SJSA1 (cell line): ENCODE measurements at places on chromosomes 1 and 21. TPM values are rescaled to one million over a fixed set of nuclear protein-coding genes. Genes with fewer than 3 reads are reported as not detected.
A peak's percentile ranks its signal among the peaks of the same experiment; 100 is the strongest.

DNA sequence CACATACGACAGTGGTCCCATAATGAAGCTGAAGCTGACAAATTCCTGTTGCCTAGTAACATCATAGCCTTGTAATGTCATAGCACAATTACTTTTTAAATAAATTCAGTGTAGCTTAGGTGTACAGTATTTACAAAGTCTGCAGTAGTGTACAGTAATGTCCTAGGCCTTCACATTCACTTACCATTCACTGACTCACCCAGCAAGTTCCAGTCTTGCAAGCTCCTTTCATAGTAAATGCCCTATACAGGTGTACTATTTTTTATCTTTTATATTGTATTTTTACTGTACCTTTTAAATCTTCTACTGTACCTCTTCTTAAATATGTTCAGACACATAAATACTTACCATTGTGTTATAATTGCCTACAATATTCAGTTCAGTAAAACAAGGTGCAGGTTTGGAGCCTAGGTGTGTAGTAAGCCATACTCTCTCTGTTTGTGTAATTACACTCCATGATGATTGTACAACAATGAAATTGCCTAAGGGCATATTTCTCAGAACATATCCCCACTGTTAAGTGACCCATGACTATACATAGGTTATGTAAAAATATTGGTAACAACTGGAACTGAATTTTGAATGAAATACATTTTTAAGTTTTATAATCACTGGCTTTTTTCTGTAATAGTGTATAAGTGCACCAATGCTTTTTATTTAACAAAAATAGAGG lies 33.5 kb upstream of the ADAM30 start:
- no peak overlapping the region for H3K4me3 ChIP-seq
- H3K36me3 ChIP-seq, result peaks cover 77% of the 10 kb centered on the region
- DNase-seq, result no peak
- H3K4me1 ChIP-seq, result no peaks in the 10 kb centered on the region
- H3K27ac ChIP-seq, result no peak overlapping the region

DNA sequence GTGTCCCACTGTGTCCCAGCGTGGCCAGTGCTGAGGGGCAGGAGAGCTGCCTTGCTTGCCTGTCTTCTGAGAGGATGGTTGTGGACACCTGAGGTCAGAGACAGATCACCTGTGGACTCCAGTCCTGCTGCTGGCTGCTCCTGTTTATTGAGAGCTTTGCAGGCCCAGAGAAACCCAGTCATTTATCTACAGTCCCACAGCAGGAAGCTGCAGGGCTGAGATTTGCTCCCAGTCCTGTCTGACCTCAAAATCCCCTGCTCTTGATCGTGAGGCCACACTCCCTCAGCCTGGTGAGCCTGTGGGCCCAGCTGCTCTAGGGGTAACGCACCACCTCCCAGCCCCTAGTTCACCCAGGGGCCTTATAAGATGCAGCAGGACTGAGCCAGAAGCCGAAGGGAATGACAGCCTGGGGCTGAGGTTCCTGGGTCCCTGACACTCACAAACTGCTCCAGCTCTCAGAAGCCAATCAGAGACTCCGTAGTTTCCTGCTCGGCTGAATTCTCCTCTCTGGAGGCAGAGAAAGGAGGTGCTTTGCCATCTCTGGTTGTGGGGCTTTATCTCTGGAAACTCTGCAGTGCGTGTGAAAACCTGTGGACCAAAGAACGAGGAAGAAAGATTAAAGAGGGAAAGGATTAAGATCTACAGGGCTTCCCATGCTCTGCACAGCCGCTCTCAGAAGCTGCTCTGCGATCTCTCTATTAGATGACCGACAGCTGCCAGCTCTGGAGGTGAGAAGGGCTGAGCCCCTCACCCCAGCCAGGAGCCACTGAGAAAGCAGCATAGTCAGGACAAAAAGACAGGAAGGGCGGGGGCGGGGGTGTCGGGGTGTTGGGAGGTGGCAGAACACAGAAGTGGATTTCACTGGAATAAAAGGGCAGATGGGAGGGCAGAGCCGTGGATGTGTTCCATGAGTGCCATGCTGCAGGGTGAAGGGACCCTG lies 39.1 kb downstream of the UBIAD1 start:
- peaks cover 37% of the 10 kb centered on the region for H3K27me3 ChIP-seq
- H3K27ac ChIP-seq, result no peak overlapping the region
- no peaks in the 10 kb centered on the region for H3K36me3 ChIP-seq
- no peak for DNase-seq

- H3K27me3 ChIP-seq, result no peaks in the 10 kb centered on the region
- H3K27ac ChIP-seq, result peak overlapping the region; percentile 7
- H3K4me3 ChIP-seq, result no peak overlapping the region
- DNase-seq, result no peak
Observed at GRCh38 chr21:38499296-38499695, 1.0 kb upstream of the ERG start.

Gene INSRR
- not detected in 2 replicates for total RNA-seq

Gene PALMD
- 3.1 and 9.9 TPM in 2 replicates for total RNA-seq

Gene KCNH1
- total RNA-seq, result 0.58 and 2.7 TPM in 2 replicates

DNA sequence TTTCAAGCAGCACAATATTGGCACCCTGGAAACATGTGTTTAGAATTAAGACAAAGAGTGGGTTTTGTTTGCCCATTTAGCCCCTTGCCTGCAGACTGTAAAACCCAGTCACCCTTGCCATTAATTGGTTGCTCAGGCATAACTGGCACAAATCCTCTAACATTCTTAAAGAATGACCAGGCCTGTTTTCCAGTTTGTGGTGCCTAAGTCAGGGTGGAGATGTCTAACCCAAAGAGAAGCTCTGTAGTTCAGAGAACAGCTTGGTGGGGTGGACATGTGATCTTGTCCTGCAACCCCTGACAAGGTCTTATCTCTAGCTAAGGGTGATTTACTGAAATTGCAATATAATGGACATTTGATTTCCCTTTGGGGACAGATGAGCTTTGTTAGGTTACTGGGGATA lies 8.8 kb upstream of the ANGPTL7 start:
- DNase-seq, result no peak
- peak overlapping the region; percentile 6; the same call in 1 of the 2 replicates for H3K27ac ChIP-seq
- no peaks in the 10 kb centered on the region for H3K27me3 ChIP-seq
- H3K4me1 ChIP-seq, result peaks cover 49% of the 10 kb centered on the region

GRCh38 chr1:185157599-185158412 lies 839 bp downstream of the SWT1 start:
- H3K27ac ChIP-seq, result peak overlapping the region; percentile 90
- peaks cover 13% of the 10 kb centered on the region for H3K4me1 ChIP-seq
- DNase-seq, result peak; percentile 19
- H3K27me3 ChIP-seq, result no peaks in the 10 kb centered on the region
- H3K4me3 ChIP-seq, result peak overlapping the region; percentile 71

Gene LCE6A
- not detected in 2 replicates for total RNA-seq

DNA sequence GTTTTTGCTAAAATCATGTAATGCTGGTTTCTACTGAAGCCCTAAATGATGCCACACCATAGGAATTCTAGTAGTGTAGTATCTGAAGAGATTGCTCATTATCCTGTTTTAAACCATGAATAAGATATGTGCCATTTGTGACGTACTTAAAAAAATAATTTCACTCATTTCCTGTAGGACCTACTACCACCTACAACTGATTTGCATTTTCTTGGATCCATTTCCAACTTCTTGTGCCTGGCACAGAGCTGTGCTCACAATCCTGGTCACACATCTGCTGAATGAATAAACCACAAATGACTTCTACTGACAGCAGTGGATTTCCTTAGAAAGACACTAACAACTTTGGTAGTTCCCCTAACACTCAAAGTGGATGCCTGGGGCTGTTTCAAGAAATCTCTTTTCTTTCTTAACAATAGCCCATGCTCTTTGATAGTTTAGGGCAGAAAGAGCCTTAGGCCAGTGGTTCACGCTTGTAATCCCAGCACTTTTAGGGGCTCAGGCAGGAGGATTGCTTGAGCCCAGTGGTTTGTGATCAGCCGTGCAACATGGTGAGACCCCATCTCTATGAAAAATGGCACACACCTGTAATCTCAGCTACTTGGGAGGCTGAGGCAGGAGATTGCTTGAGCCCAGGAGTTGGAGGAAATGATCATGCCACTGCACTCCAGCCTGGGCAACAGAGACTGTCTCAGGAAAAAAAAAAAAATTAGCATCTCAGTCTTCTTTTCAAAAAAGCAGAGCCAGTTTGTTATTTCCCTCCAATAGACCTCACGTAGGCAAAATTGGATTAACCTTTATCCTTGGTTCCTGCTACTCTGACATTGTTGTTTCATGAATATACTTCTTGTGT lies 13.0 kb upstream of the BATF3 start:
- H3K36me3 ChIP-seq, result no peaks in the 10 kb centered on the region
- H3K27me3 ChIP-seq, result no peaks in the 10 kb centered on the region
- H3K27ac ChIP-seq, result peak overlapping the region; percentile 74
- peaks cover 16% of the 10 kb centered on the region for H3K4me1 ChIP-seq
- no peak overlapping the region for H3K4me3 ChIP-seq

- no peaks in the 10 kb centered on the region for H3K36me3 ChIP-seq
- H3K4me3 ChIP-seq, result no peak overlapping the region
- no peaks in the 10 kb centered on the region for H3K4me1 ChIP-seq
- no peak for DNase-seq
Observed at GRCh38 chr1:247437551-247438505, 20.1 kb downstream of the OR2B11 start.

Gene SPRR2E
- total RNA-seq, result not detected in 2 replicates

- no peaks in the 10 kb centered on the region for H3K4me1 ChIP-seq
- peaks cover 21% of the 10 kb centered on the region for H3K27me3 ChIP-seq
- no peaks in the 10 kb centered on the region for H3K36me3 ChIP-seq
- DNase-seq, result no peak
Observed at GRCh38 chr1:7638078-7638477, 133.0 kb upstream of the VAMP3 start.

Gene TRIM63
- total RNA-seq, result not detected in 2 replicates

DNA sequence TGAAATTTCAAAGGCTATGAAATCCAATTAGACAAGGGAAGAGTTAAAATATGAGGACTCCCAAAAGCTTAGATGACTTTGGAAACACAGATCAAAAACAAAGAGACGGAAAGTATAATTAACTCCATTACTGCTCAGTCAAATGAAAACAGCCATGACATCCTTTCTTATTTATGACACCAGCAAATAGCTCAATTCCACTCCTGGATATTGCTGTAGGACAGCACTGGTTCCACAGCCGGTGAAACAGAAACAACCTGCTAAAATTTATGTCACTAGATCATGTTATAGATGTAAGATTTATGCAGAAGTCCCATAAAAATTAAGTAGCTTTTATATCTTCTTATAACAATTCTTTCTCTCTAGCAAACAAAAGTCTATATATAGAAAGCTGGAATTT lies 65.6 kb upstream of the RRP15 start:
- H3K4me1 ChIP-seq, result no peaks in the 10 kb centered on the region
- DNase-seq, result no peak
- H3K27me3 ChIP-seq, result peaks cover 22% of the 10 kb centered on the region
- no peak overlapping the region for H3K27ac ChIP-seq
- no peak overlapping the region for H3K4me3 ChIP-seq
- H3K36me3 ChIP-seq, result no peaks in the 10 kb centered on the region

DNA sequence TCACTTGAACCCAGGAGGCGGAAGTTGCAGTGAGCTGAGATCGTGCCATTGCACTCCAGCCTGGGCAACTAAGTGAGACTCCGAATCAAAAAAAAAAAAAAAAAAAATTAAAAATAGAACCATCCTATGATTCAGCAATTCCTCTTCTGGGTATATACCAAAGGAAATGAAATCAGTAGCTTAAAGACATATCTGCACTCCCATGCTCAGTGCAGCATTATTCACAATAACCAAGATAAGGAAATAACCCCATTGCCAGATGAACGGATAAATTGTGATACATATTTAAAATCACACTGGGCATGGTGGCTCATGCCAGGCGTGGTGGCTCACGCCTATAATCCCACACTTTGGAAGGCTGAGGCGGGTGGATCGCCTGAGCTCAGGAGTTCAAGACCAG lies 23.8 kb downstream of the ALDH9A1 start:
- H3K27ac ChIP-seq, result no peak overlapping the region
- H3K4me3 ChIP-seq, result no peak overlapping the region
- H3K36me3 ChIP-seq, result peaks cover 63% of the 10 kb centered on the region
- no peaks in the 10 kb centered on the region for H3K27me3 ChIP-seq

DNA sequence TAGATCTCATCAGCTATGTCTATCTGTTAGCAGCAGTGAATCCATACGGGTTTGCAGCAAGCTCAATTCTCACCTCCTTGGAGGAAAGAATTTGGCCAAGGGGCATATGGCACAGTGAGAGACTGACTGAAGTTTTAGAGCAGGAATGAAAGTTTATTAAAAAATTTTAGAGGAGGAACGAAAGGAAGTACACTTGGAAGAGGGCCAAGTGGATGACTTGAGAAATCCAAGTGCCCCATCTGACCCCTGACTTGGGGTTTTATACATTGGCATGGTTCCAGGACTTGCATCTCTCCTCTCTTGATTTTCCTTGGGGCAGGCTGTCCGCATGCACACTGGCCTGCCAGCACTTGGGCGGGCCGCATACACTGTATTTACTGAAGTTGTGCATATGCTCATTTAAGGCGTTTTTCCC lies 9.2 kb upstream of the OSBPL9 start:
- no peaks in the 10 kb centered on the region for H3K27me3 ChIP-seq
- no peaks in the 10 kb centered on the region for H3K36me3 ChIP-seq
- no peak for DNase-seq

GRCh38 chr1:37031871-37032270 lies 2.4 kb downstream of the GRIK3 start:
- peaks cover 60% of the 10 kb centered on the region for H3K27me3 ChIP-seq
- no peaks in the 10 kb centered on the region for H3K36me3 ChIP-seq
- DNase-seq, result no peak
- no peak overlapping the region for H3K4me3 ChIP-seq

GRCh38 chr1:17068789-17069188 lies 15.0 kb upstream of the SDHB start:
- no peaks in the 10 kb centered on the region for H3K27me3 ChIP-seq
- H3K4me1 ChIP-seq, result peaks cover 6% of the 10 kb centered on the region
- H3K36me3 ChIP-seq, result no peaks in the 10 kb centered on the region
- no peak overlapping the region for H3K27ac ChIP-seq
